LNCaP clone FGC (cell line): ENCODE measurements at places on chromosomes 12 and 14.

- no peak for DNase-seq
Measured at GRCh38 chr14:23636317-23637211, at the start of gene DHRS2. Gene DHRS2 (plus strand): TSS chr14:23636364. CDS start chr14:23638865, 2,501 bp downstream.

- no peak for DNase-seq
Measured at GRCh38 chr12:11556682-11557081, 92.8 kb upstream of the ETV6 start.

DNA sequence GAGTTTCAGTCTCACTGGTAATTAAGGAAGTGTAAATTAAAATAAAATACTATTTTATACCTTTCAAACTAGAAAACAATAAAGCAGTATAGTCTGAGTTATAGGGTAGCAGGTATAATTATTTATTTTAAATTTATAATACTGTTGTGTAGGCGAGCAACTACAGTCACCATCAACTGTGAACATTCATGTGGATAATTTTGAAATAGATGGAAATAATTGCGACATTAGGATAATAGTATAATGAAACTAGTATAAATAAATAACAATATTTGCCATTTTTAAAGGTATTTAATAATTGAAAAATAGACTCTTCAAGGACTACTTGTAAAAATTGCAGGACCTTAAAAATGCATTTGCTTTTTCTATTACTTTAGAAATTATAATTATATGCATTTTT lies 3.8 kb upstream of the DYRK4 start:
- no peak for DNase-seq

DNA sequence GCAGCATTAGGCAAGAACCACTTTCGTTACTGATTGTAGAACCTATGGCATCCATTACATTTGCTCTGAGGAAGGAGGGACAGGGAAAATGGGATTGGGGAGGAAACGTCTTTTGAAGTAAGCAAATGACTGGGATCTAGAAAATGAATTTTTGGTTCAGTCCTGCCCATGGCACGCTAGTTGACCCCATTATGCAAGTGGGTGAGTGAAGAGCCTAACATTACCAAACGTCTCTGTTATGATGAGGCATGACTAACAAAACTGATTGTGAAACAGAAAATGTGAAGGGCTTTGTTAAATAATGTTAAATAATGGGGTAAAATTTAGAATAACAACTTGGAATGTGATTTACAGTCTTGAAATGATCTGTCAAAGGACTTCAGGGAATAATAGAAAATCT lies 38.9 kb downstream of the CPSF2 start:
- no peak for DNase-seq

GRCh38 chr12:15180325-15180724 lies 40.9 kb downstream of the RERG start:
- no peak for DNase-seq

DNA sequence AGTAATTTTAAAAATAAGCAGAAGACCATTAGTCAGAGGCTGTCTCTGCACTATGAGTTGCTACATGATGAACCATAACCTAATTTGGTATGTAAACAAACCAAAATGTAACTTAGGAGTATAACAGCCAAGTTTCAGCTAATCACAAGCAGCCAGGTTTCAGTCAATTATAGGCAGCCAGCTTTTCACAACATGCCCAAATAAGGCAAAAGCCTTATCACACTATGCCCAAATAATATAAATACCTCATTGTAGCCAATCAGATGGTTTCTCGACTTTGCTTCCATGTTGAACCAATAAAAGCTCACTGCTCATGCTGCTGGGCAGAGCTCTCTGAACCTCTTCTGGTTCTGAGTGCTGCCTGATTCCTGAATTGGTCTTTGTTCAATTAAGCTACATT lies 38.6 kb downstream of the GARIN6 start:
- DNase-seq, result no peak

DNA sequence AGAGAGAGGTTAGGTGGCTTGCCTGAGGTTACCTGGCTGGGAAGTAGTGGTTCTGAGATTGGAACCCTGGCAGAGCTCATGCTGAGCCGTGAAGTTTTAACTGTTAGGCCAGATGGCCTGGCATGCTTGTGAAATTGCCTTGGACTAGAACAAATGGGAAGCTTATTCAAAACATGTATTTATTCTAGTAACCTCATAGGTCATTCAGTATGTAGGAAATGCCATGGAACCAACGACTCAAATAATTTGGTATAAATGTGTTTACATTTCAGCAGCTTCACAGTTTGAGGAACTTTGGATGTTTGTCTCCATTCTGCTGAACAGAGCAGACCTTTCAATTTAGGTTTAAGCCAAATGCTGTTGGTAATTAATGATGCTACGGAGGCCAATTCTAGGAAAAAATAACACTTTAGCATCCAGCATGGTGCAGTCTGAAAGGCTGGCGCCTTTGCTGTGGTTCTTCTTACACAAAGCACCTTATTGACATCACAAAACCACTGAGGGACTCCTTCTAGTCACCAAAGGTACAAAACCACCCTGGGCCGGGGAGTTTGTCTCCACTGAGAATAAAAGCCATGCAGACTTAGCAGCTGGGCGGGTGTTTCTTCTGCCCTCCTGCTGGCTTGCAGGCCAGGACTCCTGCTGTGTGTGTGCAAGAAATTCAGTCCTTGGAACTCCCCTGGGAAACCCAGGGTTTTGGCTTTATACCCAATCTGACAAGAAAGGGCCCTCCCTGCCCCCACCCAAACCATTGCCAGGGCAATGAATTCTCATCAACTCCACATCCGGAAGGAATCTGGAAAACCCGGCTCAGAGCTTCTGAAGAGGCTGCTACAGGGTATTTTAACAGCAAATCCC lies 64.2 kb downstream of the ELK3 start:
- no peak for DNase-seq

DNA sequence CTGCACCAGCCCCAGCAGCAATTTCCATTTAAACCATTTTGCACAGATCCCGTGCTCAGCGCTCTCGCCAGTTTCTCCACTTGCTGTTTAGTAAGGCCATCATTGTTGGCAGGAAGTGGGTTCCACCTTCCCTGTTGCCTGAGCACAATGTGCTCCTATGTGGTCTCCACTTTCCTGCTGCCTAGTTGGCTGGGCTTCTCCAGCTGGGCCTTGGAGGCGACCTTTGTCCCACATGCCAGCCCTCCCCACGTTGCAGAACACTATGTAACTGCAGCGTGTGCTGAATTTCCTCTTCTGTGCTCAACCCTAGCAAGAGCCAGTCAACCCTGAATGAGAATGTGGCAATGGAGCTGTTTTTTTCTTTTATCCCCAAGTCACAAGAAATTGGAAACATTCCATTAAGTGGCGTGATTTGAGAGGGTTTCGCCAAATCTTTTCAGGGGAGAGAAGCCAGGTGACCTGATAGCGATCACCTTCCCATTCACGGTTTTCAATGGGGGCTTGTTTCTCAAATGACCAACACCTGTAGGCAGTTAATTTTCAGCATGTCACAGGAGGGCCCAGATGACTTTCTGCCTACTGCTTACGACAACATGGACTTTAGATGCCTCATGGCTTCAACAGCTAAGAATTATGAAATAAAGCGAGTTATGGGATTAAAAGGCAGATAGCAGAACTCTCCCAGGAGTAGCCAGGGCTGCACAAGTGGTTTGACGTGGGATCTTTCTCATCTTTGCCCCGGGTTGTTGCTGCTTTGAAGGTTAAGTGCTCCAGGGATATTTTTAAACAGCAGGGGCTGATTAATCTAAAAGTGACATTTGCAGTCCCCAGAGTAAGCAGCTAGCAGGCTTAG lies at the start of gene ACACB:
Gene ACACB (plus strand): TSS at position 830 of the 853 bp plus-strand sequence. CDS start 22,819 bp downstream, outside the sequence.
- DNase-seq, result no peak

- no peak for DNase-seq
Measured at GRCh38 chr12:80470403-80470802, 26.4 kb downstream of the PTPRQ start.

GRCh38 chr12:52434081-52434733 lies at the start of gene KRT75:
Gene KRT75 (minus strand): TSS chr12:52434371. CDS start chr12:52434304, 67 bp downstream.
- no peak for DNase-seq
